ENCODE measurements at places on chromosomes 7 and 10. TPM values are rescaled to one million over a fixed set of nuclear protein-coding genes. Genes with fewer than 3 reads are reported as not detected.
A peak's percentile ranks its signal among the peaks of the same experiment; 100 is the strongest.

The KIF11 gene
- total RNA-seq, result 15.2 TPM

DNA sequence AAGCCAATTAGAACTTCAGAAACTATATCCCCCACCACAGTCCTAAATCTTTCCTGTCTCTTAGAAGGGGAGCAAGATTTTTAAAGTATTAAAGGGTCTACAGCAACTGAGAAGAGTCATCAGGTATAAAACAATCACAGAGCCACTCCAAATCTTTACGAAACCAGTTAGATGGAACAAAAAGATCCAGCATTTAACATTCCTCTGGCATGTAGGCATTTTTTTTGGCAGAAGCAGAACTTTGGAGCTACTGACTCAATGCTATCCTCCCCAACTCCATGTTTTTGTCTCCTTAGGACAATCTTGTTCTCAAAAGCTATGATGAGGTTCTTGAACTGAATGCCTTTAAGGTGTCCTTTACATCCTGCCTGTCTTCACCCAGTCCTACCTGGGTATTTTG is 333.3 kb downstream of the PRPF18 start:
- no peak for DNase-seq

The DNMBP gene
- 18.0 TPM for total RNA-seq

GRCh38 chr10:119131512-119132240 is 27.8 kb downstream of the DENND10 start:
- no peak for DNase-seq

GRCh38 chr10:69669409-69669808 is 39.4 kb downstream of the FAM241B start:
- DNase-seq, result no peak

DNA sequence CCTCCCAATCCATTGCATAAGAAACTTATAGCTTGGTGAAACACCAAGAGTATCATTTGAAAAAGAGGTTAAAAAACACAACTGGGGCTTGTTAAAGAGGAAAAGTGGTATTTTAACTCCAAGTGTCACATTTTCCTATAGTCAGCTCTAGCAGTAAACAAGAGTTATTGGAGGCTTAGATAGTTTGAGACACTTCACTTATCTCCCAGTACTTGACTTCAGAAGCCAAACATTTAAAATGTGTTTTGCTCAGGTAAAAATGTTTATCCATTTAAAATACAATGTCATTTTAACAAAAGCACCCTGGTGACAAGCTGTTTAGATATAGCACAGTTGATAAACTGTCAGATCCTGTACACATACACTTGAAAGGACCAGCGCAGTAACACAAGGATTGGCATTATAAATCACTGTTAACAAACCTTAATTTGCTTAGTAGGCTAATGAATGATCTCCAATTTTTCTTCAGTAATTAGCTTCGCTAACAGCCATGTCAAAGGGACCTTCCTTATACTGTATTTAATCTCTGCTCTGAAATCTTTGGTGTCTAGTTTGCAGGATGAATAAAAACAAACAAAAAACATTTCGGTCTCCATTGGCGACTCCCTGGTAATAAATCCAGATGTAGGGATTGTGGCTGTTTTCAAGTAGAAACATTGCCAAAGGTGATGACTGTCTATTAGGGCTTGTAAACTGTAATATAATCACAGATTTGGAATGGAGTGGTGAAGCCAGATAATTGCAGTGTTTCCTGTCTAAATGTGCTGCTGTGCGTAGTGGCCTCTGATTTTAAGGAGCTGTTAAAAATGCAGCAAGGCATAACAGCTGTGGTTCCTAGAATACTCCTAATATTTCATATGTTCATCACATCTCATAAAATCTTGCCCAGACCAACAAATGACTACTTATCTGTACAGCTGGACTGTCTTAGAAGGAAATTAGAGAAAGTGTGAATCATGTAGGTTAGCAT is 545.1 kb downstream of the AUTS2 start:
- no peak for DNase-seq

DNA sequence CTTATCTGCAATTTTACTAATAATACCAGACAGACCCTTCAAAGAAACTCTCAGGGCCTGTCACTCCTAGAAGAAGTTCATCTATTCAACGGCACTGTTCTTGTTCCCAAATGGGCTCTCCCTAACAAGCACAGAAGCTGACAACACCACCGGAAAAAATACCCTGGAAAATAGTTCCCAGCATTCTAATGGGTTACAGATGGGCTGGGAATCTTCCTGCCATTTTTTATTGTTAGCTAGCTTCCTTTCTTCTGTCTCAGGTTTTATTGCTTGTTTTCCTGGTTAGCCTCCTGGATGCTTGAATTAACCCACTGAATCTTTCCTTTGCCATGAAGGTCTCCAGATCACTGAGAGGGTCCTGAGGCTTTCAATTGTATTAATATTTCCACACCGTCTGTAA is 689.8 kb upstream of the NRP1 start:
- DNase-seq, result no peak

The SPDYE9 gene
- total RNA-seq, result 0.10 TPM

GRCh38 chr10:17847585-17848296 is 38.6 kb downstream of the MRC1 start:
- DNase-seq, result peak; percentile 40

- DNase-seq, result no peak
These were observed 145.9 kb upstream of the FAM13C start for GRCh38 chr10:59508296-59508695.

DNA sequence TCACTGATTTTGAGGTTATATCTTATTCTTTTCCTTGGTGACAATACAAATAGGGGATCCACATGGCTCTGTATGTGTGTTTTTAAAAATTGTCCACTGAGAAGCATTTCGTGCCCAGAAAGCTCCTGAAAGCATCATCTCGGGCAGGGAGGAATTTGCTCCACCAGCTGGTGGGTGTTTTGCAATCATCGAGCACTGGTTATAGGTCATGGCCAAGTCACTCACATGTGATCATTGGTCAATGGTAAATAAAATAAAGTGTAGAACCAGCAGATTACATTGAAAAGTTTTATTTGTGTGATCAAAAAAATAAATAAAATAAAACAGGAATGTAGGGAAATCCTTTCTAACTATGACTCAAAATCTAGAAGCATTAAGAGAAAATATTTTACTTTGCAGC is 23.0 kb upstream of the SNX13 start:
- no peak for DNase-seq

Data from spinal cord (tissue), 10 donors.